ENCODE measurements at places on chromosomes 11 and 22. TPM values are rescaled to one million over a fixed set of nuclear protein-coding genes. Genes with fewer than 3 reads are reported as not detected.

LRRN4CL gene
- 3.1 TPM for polyA plus RNA-seq

OR10D3 gene
- not detected for polyA plus RNA-seq

CARD18 gene
- not detected for polyA plus RNA-seq

OR4A16 gene
- not detected for polyA plus RNA-seq

CENPM gene
- polyA plus RNA-seq, result 35.8 TPM

DNAJB13 gene
- not detected for polyA plus RNA-seq

IFITM2 gene
- polyA plus RNA-seq, result 73.3 TPM

RASL10A gene
- polyA plus RNA-seq, result not detected

MCAM gene
- 51.5 TPM for polyA plus RNA-seq

RTN4RL2 gene
- 0.63 TPM for polyA plus RNA-seq

MAJIN gene
- not detected for polyA plus RNA-seq

HMGXB4 gene
- polyA plus RNA-seq, result 9.7 TPM

USP2 gene
- 11.6 TPM for polyA plus RNA-seq

C22orf42 gene
- polyA plus RNA-seq, result not detected

LARGE1 gene
- 5.8 TPM for polyA plus RNA-seq

FOXR1 gene
- not detected for polyA plus RNA-seq

APOL4 gene
- 3.2 TPM for polyA plus RNA-seq

FDXACB1 gene
- 1.2 TPM for polyA plus RNA-seq

KCNE3 gene
- 22.0 TPM for polyA plus RNA-seq

PDE2A gene
- polyA plus RNA-seq, result 1.8 TPM

SPON1 gene
- 7.2 TPM for polyA plus RNA-seq

RTN4R gene
- polyA plus RNA-seq, result 4.3 TPM

OR5B21 gene
- not detected for polyA plus RNA-seq

Data from sigmoid colon (tissue), 7 donors.